ENCODE measurements at places on chromosomes 1 and 21.

GRCh38 chr1:29272147-29272907 lies 36.0 kb downstream of the PTPRU start:
- DNase-seq: no peak

DNA sequence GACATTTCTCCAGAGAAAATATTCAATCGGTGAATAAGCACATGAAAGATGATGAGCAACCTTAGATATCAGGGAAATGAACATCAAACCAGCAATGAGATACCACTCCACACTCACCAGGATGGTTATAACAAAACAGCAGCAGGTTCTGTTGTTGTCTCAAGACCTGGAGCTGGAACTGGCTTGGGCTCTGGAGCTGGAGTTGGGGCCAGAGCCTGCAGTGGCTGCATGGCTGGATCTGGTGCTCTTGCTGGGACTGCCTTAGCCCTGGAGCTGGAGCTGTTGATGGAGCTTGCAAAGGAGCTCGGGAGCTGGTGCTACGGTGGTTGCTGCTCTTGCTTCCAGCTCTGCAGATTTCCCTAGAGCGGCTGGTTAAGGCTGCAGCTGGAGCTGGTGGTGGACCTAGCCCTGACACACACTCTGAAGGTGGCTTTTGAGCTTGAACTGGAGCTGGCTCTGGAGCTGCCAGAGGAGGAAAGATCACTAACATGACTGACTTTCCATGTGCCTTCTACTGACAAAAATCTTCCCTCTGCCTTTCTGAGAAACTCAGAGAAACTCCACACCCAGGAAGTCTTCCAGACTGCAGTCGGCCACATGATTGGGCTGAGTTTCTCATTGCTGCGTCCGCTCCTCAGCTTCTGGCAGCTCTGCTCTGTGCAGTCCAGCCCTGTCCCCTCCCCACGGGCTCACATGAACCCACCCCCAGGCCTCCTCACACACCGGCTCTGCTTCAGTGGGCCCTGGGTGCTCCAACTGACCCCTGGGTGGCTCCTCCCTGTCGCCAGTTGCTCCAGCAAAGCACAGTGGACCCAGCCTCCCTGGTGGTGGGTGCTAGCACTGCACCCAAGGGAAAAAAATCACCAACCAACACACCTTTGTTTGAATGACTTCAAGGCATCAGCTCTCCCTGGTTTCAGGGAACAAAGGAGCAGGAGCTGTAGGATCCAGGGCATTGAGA lies 139.1 kb upstream of the FMN2 start:
- no peak for DNase-seq

DNA sequence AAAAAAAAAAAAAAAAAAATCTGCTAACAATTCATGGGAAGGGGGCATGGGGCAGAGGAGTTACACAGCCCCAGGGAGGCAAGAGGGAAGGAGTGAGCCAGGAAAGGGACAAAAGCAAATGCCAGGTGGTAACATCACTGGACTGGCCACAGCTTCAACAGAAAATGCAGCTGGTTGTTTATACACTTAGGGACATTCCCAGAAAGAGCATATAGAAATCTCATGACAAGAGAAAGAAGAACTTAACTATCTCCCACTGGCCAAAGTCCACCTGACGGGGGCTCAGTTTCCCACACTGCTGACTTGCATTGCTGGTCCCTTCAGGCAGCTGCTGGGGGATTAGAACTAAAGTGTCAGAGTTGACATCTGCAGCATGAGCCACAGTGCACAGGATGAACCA lies 14.8 kb downstream of the IL12RB2 start:
- no peak for DNase-seq

GRCh38 chr1:240352769-240353168 lies 259.2 kb downstream of the GREM2 start:
- no peak for DNase-seq

DNA sequence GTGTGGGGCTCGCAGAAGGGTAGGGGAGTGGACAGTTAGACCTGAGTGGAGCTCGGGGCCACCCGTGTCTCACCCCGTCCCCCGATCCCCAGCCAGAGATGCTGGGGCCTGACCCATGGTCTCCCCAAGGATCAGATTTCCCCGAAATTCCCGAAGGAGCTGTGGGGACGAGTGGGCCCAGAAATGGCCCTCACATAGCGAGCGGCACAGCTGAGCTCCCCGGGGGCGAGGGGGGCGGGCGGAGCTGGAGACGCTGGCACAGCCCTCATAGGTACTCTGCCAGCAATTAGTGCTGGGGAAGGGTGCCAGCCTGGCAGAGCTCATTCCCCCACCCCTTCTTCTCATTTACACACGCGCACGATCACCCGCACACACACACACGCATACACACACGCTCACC lies 9.2 kb downstream of the CASZ1 start:
- DNase-seq: no peak

GRCh38 chr1:145759721-145760120 lies 40.4 kb downstream of the CD160 start:
- DNase-seq: no peak

- DNase-seq: no peak
These were observed 922.1 kb downstream of the AMY1C start for GRCh38 chr1:104671684-104672353.

- no peak for DNase-seq
These were observed 20.8 kb downstream of the TSEN15 start for GRCh38 chr1:184072376-184072775.

- no peak for DNase-seq
These were observed 18.0 kb upstream of the HHAT start for GRCh38 chr1:210310562-210311153.

DNA sequence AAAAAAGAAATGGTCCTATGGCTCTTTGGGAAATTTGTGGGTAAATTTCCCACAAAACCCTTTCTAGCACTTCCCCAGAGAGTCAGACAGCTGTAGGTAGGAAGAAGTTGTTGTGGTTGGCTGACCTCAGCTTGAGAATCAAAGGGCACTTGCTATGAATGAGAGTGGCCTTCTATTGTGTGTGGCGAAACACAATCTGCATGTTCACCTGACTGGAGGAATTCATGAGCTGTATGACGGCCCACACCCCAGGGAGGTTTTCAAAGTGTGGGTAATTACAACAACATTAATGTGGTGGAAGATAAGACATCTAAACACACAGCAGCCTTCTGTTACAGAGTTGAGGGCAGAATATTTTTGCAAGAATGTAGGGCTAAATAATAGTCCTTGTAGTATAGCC lies 38.8 kb downstream of the NGF start:
- no peak for DNase-seq

GRCh38 chr1:32291145-32291707 lies 657 bp upstream of the HDAC1 start:
- DNase-seq: no peak

DNA sequence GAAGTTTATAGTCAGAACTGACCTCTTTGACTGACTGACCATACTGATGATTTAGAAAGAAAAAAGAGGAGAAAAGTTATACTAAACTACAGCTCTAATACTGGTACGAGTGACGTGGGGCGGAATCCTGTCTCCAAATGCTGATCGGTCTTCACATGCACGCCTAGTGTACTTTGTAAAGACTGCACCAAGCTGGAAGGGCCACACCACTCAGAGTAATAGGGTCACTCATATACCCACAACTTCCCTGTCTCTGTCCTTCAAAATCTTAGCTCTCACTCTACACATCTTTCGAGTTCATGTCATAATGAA lies 19.4 kb upstream of the GUCA2A start:
- DNase-seq: no peak

GRCh38 chr21:46607636-46608035 lies 2.8 kb upstream of the S100B start:
- no peak for DNase-seq

- DNase-seq: no peak
These were observed 45.5 kb upstream of the AIM2 start for GRCh38 chr1:159122005-159122621.

GRCh38 chr1:84689514-84690396 lies 506 bp downstream of the SSX2IP start:
- DNase-seq: no peak

DNA sequence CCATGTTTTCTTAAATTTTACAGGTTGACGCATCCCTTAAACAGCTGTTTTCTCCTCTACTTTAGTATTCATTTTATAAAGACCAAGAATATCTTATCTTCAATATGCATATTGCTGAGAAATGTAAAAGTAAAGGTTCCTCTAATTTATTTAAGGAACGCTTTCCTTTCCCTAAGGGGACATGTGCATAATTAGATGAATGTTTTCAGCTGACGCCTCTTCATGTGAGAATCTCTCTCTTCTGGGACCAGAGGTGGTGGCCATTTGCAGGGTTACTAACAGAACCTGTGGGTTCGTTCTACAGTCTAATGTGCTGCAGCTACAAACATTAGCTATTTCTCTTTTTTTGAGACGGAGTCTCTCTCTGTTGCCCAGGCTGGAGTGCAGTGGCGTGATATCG lies 147.7 kb upstream of the L1TD1 start:
- no peak for DNase-seq

GRCh38 chr1:15391366-15391765 lies 18.3 kb upstream of the EFHD2 start:
- no peak for DNase-seq

DNA sequence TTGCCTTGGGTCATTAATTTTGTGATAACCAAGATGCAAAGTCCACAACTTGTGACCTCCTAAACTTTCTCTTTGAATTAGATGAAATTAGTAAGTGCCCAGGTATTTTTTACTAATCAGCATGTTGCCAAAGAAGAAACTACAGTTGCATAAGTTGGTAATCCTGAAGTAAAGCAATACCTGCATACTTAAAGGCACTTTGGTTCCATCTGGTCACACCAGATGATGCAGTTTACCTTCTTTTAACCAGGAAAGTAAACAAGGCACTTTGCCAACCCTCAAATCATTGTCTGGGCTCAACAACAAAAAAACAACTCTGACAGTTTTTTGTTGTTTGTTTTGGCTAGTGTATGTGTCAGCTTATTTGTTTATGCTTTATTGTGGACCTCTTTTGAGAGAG lies 55.5 kb upstream of the DYNLT5 start:
- DNase-seq: no peak

- DNase-seq: no peak
These were observed 644 bp downstream of the UBE4B start for GRCh38 chr1:10033359-10033845.

GRCh38 chr21:27586986-27587385 lies 620.1 kb upstream of the ADAMTS5 start:
- DNase-seq: no peak

DNA sequence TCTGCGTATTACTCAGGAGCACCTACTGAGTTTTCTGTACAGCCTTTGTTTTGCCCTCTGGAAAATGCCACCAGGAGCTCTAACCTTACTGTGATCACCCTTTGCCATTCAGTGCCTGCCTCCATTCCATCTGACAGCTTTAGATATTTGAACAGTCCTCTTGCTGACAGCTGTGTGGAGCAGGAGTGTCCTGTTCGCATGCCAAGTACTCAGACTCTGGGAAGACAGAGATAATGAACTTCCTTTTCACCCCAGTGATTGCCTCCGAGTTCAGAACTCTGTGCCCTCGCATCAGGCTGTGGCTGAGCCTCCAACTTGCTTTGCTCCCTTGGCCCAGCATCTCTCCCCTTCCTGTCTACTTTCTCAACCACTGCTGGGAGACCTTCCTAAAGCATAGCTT lies 74.0 kb downstream of the CACNA1E start:
- DNase-seq: no peak

DNA sequence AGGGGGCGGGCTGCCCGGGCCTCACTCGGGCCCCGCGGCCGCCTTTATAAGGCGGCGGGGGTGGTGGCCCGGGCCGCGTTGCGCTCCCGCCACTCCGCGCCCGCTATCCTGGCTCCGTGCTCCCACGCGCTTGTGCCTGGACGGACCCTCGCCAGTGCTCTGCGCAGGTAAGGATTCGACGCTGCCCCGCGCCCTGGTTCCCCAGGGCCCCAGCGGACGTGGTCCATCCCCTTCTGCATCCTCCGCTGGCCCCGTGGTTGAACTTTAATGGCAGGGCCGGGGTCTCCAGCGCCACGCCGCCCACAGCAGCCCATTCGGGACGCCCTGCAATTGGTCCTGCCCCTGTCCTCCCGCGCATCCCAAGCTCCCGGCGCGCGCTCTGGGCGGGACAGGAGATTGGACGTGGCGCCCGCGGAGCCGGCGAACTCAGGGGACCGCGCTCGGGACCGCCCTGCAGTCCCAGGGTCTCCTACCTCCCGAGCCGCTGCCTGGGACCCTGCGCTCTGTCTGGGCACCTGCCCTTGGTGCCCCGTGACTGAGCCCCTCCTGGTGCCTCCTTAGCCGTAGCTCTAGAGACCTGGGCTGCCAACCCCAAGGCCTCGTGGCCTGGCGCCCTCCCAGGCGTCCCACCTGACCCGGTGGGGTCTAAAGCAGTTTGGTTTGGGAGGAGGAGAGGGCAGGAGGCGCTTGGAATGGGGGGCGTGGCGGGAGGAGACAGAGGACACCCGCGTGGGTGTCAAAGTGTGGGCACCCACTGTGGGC lies at the start of gene ALPL:
Gene ALPL, plus strand, starts transcription at position 73 of the 762 bp plus-strand sequence. CDS start 44,659 bp downstream, outside the sequence.
- no peak for DNase-seq

DNA sequence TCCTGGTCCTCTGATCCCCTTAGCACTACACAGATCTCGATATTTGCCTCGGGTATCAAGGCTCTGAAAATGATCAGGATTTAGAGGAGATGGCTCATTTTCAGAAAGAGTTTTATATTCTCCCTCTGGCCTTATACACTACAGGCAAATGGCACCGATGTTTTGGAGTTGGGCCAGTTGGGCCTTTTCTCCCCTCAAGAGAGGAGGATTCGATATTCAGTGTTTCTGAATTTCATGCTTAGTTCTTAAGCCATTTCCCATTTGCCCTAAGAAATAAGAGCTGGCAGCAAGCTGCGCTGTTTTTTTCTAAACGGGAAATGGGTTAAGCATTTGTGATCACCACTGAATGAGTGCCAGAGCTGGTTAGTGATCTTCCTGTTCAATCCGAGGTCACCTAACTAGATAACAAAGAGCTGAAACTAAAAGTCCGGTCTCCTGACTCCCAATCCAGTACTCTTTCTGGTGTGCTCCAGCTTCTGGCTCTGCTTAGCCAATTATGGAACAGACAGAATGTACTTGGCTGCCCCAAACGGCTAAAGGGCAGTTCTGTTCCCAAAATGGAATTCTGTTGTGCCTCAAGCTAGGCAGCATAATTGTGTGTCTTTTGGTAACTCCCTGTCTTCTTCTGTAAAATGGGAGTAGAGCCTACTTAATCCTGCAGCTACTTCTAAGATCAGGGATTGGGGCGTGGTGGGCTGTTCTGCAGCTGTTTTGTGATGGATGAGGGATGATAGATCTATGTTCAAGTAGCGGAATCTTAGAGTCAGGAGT lies 1.2 kb upstream of the CPT2 start:
- DNase-seq: no peak

GRCh38 chr1:94883691-94884090 lies 43.2 kb downstream of the CNN3 start:
- DNase-seq: peak; percentile 24

DNA sequence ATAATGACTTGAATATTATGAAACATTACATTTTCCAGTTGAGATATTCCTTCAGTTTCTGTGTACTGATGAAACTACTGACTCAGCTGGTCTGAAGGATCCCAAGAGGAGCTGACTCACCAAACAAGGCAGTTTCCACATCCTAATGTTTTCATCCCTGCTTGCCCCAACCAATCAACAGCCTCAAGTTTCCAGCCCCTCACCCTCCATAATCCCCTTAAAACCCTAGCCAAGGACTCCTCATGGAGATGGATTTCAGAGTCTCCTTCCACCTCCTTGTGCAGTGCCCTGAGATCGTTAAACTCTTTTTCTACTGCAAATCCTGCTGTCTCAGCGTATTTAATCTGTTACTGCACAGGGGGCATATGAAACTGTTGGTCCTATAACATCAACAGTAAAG lies 83.1 kb upstream of the HAO2 start:
- no peak for DNase-seq

Measured in CD4-positive, alpha-beta T cell treated with Interleukin-6 for 4 hours (primary cell).